T-cell (primary cell): ENCODE measurements at places on chromosomes 16 and 17.
A peak's percentile ranks its signal among the peaks of the same experiment; 100 is the strongest.

- H3K27ac ChIP-seq, result no peak overlapping the region
- no peaks in the 10 kb centered on the region for H3K27me3 ChIP-seq
- peaks cover 19% of the 10 kb centered on the region for H3K4me1 ChIP-seq
- no peak for DNase-seq
- H3K4me3 ChIP-seq, result no peak overlapping the region
These were observed 20.8 kb downstream of the UBE2G1 start for GRCh38 chr17:4345581-4346252.

DNA sequence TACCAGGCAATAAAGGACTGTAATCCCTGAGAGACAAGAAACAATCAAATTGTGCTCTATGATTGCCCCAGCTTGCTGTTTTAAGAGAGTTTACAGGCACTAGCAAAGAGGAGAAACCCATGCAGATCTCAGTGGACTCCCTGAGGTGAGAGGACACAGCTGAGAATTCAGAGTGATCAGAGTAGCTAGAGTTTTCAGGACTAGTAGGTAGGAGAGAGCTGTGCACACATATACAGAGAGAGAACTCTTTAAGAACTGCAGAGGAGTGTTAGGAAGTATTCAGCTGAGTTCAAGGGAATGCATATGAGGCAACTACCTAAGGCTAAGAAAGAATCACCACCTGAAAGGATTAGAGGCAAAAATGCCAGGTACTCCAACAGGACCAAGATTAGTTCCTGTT, 904.8 kb downstream of the CDH8 start:
- no peaks in the 10 kb centered on the region for H3K36me3 ChIP-seq
- no peak overlapping the region for H3K27ac ChIP-seq
- DNase-seq, result no peak
- H3K4me1 ChIP-seq, result no peaks in the 10 kb centered on the region

DNA sequence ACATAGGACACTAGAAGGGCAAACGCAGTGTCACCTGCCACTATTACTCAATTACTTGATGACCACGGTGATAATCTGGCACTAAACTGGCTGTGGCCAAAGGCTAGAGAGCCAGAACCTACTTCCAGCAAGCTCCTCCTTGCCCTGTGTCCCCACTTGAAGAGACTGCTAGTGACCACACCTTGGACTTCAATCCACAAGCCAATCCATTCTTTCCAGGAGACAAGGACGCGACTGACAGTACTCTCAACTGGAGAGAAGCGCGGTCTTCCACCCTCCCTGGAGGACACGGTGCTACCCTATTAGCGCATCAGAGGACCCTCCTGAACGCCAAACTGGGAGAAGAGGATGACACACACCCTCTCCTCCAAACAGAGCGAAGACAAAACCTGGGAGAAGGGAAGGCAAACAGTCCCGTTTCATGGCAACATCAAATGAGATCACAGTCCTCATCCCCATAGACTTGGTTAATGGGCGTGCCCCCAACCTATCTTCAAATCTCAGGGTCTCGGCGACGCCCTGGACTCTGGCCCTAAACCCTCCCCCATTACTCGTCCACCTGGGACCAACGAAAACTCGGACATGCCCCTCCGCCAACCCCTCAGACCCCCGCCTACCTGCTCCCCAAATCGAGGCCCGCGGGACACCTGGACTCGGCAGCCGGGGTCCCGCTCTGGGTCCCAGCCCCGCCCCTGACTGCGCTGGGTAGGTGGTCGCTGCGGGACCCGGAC, 508 bp downstream of the FLCN start:
- peaks cover 29% of the 10 kb centered on the region for H3K4me1 ChIP-seq
- DNase-seq, result no peak
- H3K4me3 ChIP-seq, result peak overlapping the region; percentile 94

DNA sequence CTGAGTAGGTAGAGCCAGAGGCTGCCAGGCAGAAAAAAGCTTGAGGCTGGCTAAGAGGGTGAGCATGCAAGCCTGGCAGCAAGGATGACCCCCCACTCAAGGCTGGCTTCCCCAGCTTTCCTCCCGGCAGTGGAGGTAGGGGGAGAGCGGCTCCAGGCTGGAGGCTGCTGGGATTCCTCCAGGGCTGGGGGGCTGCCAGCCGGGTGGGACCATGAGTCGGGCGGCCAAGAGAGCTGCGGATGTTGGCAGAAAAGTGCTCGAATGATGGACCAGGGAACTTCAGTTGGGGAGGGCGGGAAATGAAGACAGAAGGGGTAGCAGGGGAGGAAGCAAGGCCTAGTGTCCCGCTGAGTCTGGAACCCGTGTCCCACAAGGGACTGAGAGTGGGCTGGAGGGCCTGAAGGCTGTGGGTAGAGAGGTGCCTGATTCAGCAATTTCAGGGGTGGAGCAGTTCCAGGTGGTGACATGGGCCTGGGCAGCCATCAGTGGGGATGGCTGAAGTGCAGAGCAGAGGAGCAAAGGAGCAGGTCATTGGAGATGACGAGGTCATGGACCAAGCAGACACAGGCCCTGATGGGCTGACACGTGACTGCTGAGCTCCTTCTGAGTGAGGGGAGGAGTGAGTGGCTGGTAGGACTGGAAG, 20.3 kb downstream of the HSD11B2 start:
- H3K36me3 ChIP-seq, result peaks cover 57% of the 10 kb centered on the region
- H3K27me3 ChIP-seq, result no peaks in the 10 kb centered on the region
- DNase-seq, result no peak
- H3K4me3 ChIP-seq, result no peak overlapping the region
- H3K4me1 ChIP-seq, result no peaks in the 10 kb centered on the region

DNA sequence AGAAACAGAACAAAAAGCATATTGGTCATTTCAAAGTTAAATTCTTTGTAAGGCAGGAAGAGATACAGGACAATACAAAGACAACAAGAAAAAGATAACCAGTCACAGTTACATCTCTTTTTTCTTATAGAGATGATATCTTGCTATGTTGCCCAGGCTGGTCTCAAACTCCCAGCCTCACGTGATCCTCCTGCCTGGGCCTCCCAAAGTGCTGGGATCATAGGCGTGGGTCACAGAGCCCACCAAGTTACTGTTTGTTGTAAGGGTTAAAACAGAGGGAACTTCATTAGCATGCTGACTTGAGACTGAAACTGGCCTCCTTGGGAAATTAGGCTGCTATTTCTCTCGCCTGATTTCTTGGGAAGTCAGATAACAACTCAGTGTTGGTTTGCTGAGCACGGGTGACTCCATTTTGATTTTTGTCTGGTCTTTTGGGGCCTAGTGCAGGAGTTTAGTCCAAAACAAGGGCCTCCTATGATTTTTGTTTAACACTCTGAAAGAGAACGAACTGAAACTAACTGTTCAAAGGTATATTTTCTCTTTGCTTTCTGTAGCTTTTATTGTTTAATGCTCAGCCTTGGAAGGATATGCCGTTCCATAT, 31.5 kb upstream of the SEC14L1 start:
- no peak overlapping the region for H3K4me3 ChIP-seq
- no peak overlapping the region for H3K27ac ChIP-seq
- H3K4me1 ChIP-seq, result peaks cover 21% of the 10 kb centered on the region
- DNase-seq, result no peak
- no peaks in the 10 kb centered on the region for H3K36me3 ChIP-seq

GRCh38 chr17:1605681-1606351, 22.8 kb downstream of the SLC43A2 start:
- no peaks in the 10 kb centered on the region for H3K36me3 ChIP-seq
- no peak overlapping the region for H3K27ac ChIP-seq
- H3K4me3 ChIP-seq, result no peak overlapping the region
- peaks cover 16% of the 10 kb centered on the region for H3K27me3 ChIP-seq
- no peaks in the 10 kb centered on the region for H3K4me1 ChIP-seq
- no peak for DNase-seq

DNA sequence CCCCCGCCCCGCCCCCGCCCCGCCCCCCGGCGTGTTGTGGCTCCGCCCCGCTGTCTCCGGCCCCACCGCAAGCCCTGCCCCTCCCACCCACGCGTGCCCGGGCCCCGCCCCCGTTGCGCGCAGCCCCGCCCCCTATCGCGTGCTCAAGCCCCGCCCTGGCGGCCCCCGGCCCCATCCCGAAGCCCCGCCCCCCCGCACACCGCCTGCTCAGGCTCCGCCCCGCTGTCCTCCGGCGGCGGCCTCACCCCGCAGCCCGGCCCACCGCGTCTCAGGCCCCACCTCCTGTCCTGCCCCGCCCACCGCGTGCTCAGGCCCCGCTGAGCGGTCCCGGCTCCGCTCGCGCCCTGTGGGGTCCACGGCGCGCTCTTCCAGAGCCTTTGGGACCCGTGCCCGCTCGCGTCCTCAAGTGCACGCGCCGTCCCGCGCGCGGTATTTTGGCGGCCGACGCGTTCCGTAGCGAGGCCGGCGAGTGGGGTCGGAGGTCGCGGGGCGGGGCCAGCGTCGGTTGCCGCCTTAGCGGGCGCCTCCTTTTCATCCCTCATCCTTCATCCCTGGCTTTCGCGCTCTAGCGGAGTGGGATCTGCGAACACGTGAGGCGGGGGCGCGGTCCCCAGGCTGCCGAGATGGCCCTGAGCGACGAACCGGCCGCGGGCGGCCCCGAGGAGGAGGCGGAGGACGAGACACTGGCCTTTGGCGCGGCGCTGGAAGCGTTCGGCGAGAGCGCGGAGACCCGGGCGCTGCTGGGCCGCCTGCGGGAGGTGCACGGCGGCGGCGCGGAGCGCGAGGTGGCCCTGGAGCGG, at the start of gene TBCD:
Gene TBCD (plus strand): TSS at position 495 of the 800 bp plus-strand sequence. CDS start 129 bp downstream, at position 624.
- peaks cover 7% of the 10 kb centered on the region for H3K4me1 ChIP-seq
- H3K4me3 ChIP-seq, result peak within 1 kb of the TSS; percentile 45
- DNase-seq, result peak; percentile 84
- H3K27me3 ChIP-seq, result no peaks in the 10 kb centered on the region
- peaks cover 2% of the 10 kb centered on the region for H3K36me3 ChIP-seq

DNA sequence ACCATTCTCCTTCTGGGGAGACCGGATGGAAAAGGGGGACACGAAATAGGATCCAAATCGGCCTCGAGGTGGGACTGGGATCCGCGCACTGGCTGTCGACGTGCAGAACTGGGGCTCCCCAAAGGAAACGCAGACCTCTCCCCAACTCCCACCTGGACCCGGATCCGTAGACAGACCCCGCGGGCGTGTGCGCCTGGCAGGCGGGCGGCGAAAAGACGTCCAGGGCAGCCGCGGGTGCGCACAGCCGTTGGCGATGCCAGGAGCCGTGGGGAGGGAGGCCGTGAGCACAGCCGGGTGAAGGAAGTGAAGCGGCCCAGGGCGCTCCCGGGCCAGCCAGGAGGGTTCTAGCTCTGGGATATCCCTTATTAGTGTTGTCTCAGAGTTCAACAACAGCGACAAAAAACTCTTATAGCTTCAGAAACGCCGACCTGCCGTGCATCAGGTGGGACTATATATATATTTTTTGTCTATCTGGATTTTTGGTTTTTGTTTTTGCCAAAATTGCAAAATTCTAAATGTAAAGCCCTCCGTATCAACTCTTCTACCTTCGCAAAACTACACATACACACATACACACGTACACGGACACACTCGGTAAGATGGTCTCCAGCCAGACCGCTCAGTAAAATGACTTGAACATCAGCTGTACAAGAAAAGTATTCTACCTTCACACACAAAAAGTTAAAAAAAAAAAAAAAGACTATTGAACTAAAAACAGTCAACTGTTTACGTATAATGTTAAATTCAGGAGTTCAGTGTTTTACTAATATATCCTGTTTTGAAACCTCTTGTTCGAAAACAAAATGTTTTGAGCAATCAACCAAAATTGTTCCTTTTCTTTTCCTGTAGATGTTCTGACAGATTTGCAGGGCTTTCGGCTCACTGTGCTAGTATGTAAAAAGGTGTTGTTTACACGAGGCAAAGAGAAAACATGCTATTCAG, 5.2 kb upstream of the AATF start:
- DNase-seq, result no peak
- peaks cover 29% of the 10 kb centered on the region for H3K27me3 ChIP-seq
- H3K27ac ChIP-seq, result no peak overlapping the region
- H3K36me3 ChIP-seq, result no peaks in the 10 kb centered on the region
- peak overlapping the region; percentile 18 for H3K4me3 ChIP-seq

- DNase-seq, result no peak
- no peak overlapping the region for H3K4me3 ChIP-seq
- H3K27me3 ChIP-seq, result no peaks in the 10 kb centered on the region
- H3K36me3 ChIP-seq, result peaks cover 53% of the 10 kb centered on the region
- H3K27ac ChIP-seq, result no peak overlapping the region
These were observed 22.1 kb downstream of the FCSK start for GRCh38 chr16:70476272-70477020.

GRCh38 chr16:49704586-49705155, 151.2 kb downstream of the ZNF423 start:
- H3K4me1 ChIP-seq, result no peaks in the 10 kb centered on the region
- no peak overlapping the region for H3K4me3 ChIP-seq
- no peak for DNase-seq
- no peaks in the 10 kb centered on the region for H3K27me3 ChIP-seq

DNA sequence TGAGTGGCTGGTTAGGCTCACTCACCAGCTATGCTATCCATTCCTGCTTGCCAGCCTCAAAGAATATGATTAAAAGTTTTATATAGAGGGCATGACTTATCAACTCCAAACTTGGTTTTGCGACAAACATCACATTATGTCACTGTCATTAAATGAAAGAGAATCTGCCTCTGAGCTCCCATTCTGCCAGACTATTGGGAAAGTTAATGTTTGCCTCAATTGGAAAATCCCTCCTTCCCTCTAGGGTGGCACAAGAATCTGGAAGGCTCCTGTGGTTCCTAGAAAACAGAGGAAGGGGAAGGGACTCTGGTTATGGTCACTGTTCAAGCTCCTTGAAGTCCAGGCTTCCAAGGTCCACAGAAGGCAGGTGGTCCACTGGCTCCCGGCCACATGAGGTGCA, 50.5 kb upstream of the TEX2 start:
- no peak for DNase-seq
- no peak overlapping the region for H3K4me3 ChIP-seq
- H3K36me3 ChIP-seq, result no peaks in the 10 kb centered on the region
- no peaks in the 10 kb centered on the region for H3K27me3 ChIP-seq
- H3K4me1 ChIP-seq, result no peaks in the 10 kb centered on the region
- no peak overlapping the region for H3K27ac ChIP-seq

DNA sequence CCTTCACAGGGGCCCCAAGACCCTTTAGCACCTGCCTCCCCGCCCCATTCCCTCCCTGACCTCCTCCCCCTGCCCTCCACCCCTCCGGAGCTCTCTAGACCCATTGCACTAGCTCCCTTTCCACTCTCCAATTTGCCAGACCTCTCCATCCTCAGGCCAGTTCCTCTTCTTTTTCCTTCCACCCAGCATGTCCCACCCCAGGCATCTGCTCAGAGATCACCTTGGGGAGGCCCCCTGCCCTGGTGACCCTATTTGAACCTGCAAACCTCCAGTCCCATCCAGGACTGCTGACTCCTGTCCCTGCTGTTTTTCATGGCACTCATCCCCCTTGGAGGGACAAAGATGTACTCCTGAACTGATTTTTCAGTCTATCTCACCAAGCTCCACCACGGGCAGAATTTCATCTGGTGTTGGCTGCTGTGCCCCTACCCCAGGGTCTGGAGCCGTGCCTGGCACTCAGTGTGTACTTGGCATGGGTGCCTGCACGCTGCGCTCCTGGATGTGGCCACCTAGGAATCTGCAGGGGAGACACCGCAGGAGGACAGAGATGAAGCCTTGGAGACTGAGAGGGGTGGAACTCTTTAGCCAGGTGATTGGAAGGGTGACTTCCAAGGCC, 85.6 kb upstream of the CACNG5 start:
- no peaks in the 10 kb centered on the region for H3K27me3 ChIP-seq
- no peak overlapping the region for H3K27ac ChIP-seq
- H3K36me3 ChIP-seq, result peaks cover 36% of the 10 kb centered on the region
